ENCODE measurements at places on chromosomes 11 and 22. TPM values are rescaled to one million over a fixed set of nuclear protein-coding genes. Genes with fewer than 3 reads are reported as not detected.

Gene POU2AF2
- not detected for total RNA-seq

Gene MYO18B
- total RNA-seq: 0.29 TPM

DNA sequence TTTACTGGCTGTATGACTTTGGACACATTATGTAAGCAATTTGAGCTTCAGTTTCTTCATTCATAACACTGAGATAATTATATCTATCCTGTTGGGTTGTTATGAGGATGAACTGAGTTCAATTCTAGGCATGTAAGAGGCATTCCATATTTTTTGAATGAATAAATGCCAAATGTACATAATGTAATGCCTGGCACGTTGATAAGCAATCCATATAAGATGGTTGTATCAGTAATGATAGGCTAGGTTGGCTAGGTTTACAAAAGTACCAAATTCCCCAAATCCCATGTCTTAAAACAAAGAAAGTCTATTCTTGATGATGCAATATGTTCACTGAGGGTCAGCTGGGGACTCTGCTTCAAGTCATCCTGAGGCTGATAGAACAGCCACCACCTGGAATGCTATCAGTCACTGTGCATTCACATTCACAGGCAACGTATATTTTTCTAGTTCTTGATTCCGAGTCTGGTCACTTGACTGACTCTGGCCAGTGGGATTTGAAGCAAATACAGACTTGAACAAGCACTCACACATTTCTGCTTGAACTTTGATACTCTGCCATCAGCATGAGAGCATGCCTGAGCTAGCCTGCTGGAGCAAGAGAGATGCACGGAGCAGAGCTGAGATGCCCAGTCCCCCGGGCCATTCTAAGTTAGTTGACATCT is 104.0 kb upstream of the TIMP3 start:
- H3K4me3 ChIP-seq: no peak overlapping the region
- H3K27me3 ChIP-seq: peaks cover 35% of the 10 kb centered on the region
- no peaks in the 10 kb centered on the region for H3K36me3 ChIP-seq
- H3K27ac ChIP-seq: no peak overlapping the region

- no peak for DNase-seq
- H3K27ac ChIP-seq: no peak overlapping the region
- no peaks in the 10 kb centered on the region for H3K4me1 ChIP-seq
These were observed 105.6 kb upstream of the TBCEL start for GRCh38 chr11:120918257-120918656.

Gene SLC1A2
- total RNA-seq: not detected

DNA sequence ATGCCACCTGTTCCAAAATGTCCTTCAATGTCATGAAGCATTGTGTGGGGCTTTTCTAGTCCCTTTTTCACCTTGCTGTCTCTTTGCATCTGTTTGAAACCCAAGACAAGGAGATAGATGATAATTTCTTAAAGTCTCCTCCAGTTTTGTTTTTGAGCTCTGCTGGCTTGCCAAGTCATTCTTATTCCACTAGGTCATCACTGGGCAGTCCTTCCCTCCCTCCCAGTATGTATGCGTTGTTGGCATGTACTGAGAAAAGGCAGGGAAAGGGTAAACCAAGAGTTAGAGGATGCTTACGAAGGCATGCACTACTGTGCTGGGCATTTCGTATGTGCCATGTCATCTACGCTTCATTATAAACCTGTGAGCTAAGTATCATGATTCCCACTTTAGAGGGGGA is 78.6 kb downstream of the PARVA start:
- no peaks in the 10 kb centered on the region for H3K36me3 ChIP-seq
- no peak overlapping the region for H3K27ac ChIP-seq
- no peak overlapping the region for H3K4me3 ChIP-seq

- H3K36me3 ChIP-seq: no peaks in the 10 kb centered on the region
- H3K27me3 ChIP-seq: peaks cover 3% of the 10 kb centered on the region
- H3K4me3 ChIP-seq: no peak overlapping the region
- H3K27ac ChIP-seq: no peak overlapping the region
These were observed 40.7 kb downstream of the SYT13 start for GRCh38 chr11:45245218-45246045.

Gene CDC42BPG
- 0.39 TPM for total RNA-seq

- no peaks in the 10 kb centered on the region for H3K36me3 ChIP-seq
- peaks cover 2% of the 10 kb centered on the region for H3K27me3 ChIP-seq
- peaks cover 17% of the 10 kb centered on the region for H3K4me1 ChIP-seq
- DNase-seq: peak; percentile 46
- H3K27ac ChIP-seq: peak overlapping the region; percentile 71
These were observed 747 bp downstream of the TPCN2 start for GRCh38 chr11:69049490-69049867.

Gene MORC2
- total RNA-seq: 20.9 TPM

- H3K27me3 ChIP-seq: no peaks in the 10 kb centered on the region
- no peak overlapping the region for H3K27ac ChIP-seq
- DNase-seq: no peak
- H3K36me3 ChIP-seq: no peaks in the 10 kb centered on the region
- no peak overlapping the region for H3K4me3 ChIP-seq
- H3K4me1 ChIP-seq: no peaks in the 10 kb centered on the region
These were observed 94.2 kb upstream of the FAT3 start for GRCh38 chr11:92130421-92130831.

GRCh38 chr22:17158568-17159503 is at the start of gene HDHD5:
HDHD5 (minus strand) TSS chr22:17159277; CDS start chr22:17159251, 26 bp downstream.
- DNase-seq: peak; percentile 91
- peaks cover 30% of the 10 kb centered on the region for H3K4me1 ChIP-seq
- H3K27ac ChIP-seq: peak within 1 kb of the TSS; percentile 84
- H3K36me3 ChIP-seq: no peaks in the 10 kb centered on the region
- peak within 1 kb of the TSS; percentile 80 for H3K4me3 ChIP-seq

GRCh38 chr11:25777343-25777742 is 554.6 kb upstream of the ANO3 start:
- H3K36me3 ChIP-seq: no peaks in the 10 kb centered on the region
- no peak for DNase-seq
- no peak overlapping the region for H3K4me3 ChIP-seq
- no peak overlapping the region for H3K27ac ChIP-seq

DNA sequence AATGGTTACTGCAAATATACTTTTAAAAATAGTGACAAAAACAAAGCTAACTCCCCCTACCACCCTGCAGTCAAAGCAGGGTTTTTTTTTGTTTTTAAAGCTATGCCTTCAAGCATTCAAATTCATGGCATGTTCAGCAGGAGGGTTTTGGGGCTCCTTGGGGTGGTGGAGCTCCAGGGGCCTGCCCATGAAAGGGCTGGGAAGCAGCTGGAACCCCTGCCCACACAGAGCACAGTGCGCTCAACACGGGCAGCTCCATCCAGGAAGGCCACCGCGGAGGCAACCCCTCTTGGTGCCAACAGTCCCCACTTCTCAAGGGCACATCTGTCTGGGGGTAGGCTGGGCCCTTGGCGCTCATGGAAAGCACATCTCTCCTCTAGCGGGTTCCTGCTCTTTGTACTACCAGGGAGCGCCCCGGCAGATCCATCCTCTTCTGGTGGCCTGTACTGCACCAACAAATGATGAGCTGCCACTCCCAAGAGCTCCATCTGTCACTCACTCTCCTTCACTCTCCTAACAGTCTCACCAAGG is 16.6 kb upstream of the PHLDA2 start:
- peaks cover 49% of the 10 kb centered on the region for H3K4me1 ChIP-seq
- H3K27me3 ChIP-seq: no peaks in the 10 kb centered on the region
- DNase-seq: no peak
- H3K4me3 ChIP-seq: no peak overlapping the region
- peaks cover 54% of the 10 kb centered on the region for H3K36me3 ChIP-seq

Gene ADAMTS15
- total RNA-seq: not detected

GRCh38 chr22:45577746-45578523 is 75.3 kb downstream of the FBLN1 start:
- H3K36me3 ChIP-seq: no peaks in the 10 kb centered on the region
- H3K4me3 ChIP-seq: no peak overlapping the region
- DNase-seq: peak; percentile 82
- no peak overlapping the region for H3K27ac ChIP-seq
- peaks cover 12% of the 10 kb centered on the region for H3K27me3 ChIP-seq
- H3K4me1 ChIP-seq: no peaks in the 10 kb centered on the region

Gene SAA1
- not detected for total RNA-seq

GRCh38 chr22:47206164-47206563 is 443.7 kb downstream of the TBC1D22A start:
- no peak overlapping the region for H3K4me3 ChIP-seq
- no peak overlapping the region for H3K27ac ChIP-seq
- no peak for DNase-seq
- H3K27me3 ChIP-seq: no peaks in the 10 kb centered on the region
- H3K4me1 ChIP-seq: no peaks in the 10 kb centered on the region

DNA sequence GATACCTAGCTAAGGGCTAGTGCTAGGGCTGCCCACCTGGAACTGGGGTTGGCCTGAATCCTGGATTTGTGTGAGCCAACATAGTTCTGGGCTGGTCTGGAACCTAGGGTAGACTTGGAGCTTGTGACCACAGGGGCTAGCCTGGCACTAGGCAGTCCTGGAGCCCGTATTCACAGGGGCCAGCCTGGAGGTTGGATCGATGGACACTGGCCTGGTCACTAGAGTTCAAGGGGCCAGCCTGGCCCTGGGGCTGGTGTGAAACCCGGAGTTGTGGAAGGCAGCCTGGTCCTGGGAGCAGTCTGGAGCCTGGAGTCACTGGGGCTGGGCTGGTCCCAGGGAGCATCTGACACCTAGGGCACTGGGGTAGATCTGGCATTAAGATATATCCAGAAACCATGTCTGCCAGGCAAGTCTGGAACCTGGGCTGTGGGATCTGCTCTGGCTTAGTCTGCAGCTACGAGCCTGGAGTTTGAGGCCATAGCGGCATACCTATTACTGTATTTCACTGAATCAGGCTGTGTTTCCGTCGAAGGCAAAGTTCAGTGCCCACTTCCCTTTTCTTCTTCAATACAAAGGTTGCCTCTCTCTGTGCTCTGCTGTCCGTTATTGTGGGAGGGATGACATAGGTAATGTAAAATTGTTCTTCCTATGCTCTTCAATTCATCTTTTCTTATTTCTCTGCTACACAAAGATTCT is 9.1 kb upstream of the GLYATL1B start:
- no peak overlapping the region for H3K4me3 ChIP-seq
- H3K4me1 ChIP-seq: no peaks in the 10 kb centered on the region
- peaks cover 25% of the 10 kb centered on the region for H3K27me3 ChIP-seq
- DNase-seq: no peak

DNA sequence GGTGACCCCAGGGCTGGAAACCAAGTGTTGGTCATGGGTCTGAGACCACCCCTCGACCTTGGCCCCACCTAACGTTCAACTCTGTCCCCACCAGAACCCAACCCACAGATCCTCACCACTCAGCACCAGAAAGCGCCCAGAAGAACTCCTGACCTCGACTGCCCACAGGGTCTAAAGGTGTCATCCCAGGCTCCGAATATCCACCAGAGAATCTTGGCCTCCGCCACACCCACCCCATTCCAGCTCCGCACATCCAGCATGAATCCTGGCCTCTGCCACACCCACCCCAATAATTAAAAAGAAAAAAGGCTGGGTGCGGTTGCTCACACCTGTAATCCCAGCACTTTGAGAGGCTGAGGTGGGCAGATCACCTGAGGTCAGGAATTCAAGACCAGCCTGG is 1.3 kb downstream of the CERK start:
- H3K4me3 ChIP-seq: peak overlapping the region; percentile 96
